ENCODE measurements at places on chromosomes 4 and X.

DNA sequence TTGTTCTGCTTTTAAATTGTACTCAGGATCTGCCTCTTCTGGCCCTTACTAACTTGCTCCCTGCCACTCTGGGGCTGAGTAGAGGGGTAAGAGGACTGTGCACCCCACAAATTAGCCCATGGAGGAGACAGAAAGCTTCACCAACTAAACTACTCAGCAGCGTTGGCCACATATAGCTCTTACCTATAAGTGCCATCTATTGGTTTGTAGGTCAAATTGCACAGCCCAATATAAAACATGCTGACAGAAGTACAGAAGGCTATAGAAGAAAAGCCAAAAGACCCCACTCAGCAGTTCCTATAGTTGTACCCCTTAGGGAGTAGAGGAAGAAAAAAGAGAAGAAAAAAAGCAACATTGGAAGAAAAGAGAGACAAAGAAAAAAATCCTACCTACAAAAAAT, 341.2 kb upstream of the FMR1 start:
- no peak for DNase-seq

GRCh38 chrX:136856551-136856950, 24.0 kb downstream of the RBMX start:
- DNase-seq, result no peak

DNA sequence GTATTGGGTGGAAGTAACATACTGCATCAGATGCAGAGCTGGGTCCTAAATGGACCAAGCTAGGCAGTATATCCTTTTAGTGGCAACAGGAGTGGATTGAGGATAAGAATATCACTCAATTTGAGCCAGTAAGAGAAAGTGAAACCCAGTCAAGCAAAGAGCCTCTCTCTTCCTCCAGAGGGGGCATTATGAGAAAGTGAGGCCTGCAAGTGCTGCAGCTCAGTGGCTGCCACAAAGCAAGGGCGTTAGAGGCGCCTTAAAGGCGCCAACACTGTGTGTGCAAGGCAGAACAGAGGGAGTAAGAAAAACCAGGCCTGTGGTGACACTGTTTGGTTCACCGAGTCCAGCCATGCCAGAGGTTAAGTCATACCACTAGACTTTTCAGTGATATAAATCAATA, 17.5 kb downstream of the STX18 start:
- no peak for DNase-seq

DNA sequence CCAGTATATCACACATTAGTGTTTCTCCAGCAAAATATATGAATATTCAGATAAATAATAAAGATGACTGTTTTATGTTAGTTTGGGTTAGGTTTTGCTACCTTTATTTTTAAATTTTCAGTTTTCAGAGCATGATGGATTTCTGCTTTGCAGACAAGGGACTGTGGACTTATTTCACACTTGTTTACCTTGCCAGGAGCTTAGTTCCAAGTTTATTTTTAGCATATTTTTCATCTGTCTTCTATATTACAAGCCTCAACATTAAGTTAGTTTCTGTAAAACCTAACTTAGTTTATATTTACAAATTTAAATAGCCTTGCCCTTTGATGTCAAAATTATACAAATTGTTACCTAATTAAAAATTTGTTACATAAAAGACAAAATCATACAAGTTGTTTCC, 163.4 kb downstream of the FBXW7 start:
- no peak for DNase-seq

DNA sequence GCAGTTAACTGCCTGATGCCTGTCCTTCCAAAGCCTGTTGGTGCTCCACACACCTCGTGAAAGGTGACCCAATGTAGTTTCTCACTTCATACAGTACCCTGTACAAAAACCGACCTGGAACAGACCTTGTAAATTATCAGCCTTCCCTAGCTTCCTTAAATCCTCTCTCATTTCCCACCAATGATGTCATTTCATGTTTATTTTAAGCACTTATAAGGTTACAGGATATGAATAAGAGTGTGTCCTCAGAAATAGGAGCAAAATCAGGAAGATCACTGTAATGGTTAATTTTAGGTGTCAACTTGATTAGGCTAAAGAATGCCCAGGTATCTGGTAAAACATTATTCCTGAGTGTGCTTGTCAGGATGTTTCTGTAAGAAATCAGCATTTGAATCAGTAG, 44.7 kb downstream of the TMEM150C start:
- no peak for DNase-seq

DNA sequence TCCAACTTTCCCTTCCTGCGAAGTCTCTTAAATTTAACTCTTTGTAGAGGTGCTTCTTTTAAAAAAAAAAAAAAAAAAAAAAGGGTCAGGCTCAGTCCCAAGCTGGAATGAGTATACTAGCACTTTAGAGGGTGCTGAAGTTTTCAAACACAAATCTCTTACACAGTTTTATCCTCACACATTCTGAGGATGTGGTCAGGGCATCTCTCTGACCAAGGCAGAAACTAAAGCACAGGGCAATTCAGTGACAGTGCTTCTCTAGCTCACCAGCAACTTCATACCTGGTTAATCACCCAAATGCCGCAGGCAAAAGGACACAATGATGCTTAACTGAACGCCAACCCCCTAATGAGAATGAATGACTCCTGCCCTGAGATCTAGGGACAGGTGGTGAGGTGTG, 9.8 kb upstream of the PGM2 start:
- DNase-seq, result no peak

- DNase-seq, result no peak
Measured at GRCh38 chr4:138204507-138204906, 37.6 kb downstream of the SLC7A11 start.

DNA sequence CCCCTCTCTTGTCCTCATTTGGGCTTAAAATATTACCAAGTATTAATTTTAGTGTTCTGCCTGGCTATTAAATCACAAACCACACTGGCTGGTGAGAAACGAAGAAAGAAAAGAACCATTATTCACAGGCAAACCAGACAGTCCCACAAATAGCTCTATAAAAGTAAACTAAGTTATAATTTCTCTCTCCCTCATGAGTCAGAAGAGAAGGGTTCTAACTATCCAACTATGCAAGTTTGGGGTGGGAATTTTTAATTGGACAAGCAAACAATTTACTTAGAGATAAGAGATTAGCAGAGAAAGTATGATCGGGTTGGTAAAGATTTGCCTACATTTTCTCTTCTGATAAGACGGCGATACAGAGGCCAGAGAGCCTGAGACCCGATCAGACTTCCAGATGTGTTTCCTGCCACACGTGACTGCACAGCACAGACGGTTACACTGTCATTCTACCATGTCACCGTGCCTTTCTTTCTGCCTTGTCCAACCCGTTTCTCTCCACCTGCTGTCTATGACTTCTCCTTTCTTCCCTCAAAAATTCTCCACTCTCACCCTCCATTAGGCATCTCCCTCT, 52.3 kb downstream of the MEPE start:
- no peak for DNase-seq

DNA sequence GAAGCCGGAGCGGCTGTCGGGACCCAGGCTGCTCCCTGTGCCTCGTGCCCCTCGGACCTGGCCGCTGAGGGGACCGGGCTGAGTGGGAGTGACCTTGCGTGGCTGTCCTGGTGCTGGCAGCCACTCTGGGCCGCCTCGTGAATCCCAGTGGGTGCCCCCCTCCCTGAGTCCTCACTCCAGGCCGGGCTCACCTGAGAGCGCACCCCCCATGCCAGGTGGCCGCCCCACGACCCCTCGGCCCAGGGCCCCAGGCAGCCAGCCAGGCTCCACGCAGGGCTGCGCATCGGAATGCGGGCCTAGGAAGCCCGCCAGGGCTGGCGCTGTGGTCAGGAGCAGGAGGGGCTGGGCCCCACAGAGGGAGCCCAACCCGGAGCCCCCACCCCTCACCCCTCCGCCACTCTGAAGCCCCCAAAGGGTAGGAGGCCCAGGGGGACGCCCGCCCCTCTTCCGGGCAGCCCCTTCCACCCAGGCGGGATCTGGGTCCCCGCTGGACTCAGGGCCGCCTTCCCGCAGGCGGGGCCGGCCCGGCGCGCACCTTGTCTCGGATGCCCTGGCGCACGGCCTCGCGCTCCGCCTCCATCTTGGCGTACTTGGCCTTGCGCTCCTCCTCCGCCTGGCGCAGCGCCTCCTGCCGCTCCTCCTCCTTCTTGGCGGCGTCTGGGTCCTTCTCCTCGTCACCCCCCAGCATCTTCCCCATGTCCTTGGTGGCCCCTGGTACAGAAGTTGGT, 33.9 kb downstream of the CPLX1 start:
- DNase-seq, result no peak

DNA sequence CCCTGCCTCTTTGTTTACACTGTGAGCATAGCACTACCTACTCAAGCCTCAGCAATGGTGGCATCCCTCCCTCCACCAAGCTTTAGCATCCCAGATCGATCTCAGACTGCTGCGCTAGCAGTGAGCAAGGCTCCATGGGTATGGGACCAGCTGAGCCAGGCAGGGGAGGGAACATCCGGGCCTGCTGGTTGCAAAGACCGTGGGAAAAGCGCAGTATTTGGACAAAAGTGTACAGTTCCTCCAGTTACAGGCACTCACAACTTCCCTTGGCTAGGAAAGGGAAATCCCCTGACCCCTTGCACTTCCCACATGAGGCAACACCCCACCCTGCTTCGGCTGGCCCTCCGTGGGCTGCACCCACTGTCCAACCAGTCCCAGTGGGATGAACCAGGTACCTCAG, 26.5 kb downstream of the EGF start:
- DNase-seq, result no peak

GRCh38 chrX:129638917-129639316, 15.8 kb downstream of the APLN start:
- DNase-seq, result no peak

- DNase-seq, result no peak
Measured at GRCh38 chr4:10421344-10422055, 35.7 kb downstream of the ZNF518B start.

DNA sequence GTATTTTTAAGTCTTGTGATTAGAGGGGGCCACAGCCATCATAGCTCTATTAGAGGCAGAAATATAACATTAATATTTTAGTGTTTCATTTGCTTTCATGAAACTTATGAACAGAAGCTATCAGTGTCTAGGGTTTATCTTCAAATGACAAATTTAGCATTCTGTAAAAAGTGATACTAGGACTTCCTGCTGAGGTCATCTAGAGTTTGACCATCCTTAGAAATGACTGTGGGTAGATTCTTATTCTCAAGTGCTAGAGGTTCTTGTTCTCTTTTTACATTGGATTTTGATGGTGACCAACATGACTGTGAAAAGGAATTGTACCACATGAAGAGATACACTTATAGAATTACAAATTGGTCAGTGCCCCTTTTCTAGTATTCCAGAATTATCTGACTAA, 568.6 kb downstream of the RPA4 start:
- DNase-seq, result no peak

DNA sequence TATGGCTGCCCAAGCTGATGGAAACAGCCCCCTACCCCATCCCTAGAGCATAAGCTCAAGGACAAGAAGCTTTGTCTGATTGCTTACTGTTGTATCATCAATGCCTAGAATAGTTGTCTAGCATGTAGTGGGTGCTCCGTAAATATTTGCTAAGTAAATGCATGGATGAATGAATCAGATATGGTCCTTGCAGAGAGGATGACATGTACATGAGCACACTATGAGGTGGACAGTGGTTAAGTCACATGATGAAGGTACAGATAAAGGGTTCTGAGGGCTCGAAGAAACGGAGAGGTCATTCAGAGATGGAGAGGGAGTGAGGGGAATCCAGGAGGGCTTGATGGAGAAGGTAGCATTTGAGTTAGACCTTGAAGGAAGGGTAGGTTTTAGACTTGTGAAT, 214.2 kb downstream of the RBMX2 start:
- DNase-seq, result no peak

DNA sequence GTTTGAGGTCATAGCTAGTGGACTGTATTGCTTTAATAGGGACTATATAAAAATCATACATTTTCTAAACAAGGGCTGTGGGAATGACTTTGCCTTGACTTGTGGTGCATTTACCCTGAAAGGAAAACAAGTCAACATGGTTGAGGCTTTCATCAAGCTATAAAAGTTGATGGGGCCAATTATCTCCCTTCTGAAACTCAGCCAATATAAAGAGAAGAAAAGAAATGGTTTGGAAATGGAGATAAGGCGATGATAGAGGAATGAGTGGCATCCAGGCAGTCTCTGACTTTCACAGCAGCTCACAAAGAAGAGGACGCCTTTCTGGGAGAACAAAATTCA, 118.7 kb downstream of the SMARCA1 start:
- no peak for DNase-seq

- DNase-seq, result no peak
Measured at GRCh38 chr4:147948336-147948735, 216.4 kb downstream of the ARHGAP10 start.

- DNase-seq, result no peak
Measured at GRCh38 chrX:110318664-110318968, 731 bp upstream of the AMMECR1 start.

DNA sequence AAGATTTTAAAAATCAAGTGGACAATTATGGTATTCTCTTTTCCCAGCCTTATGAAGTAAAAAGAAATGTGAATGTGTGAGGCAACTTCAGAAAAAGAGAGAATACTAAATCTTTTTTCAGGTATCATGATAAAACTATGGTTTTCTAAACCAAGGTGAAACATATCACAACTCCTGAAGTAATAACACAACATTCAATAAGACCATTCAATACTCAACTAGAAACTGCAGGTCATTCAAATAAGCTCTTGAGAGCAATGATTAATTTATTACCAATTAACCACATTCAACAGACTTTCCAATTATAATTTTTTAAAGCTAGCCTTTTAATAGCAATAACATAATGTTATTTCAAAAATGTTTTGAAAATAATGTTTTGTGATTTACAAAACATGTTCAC, 35.8 kb downstream of the SLC10A7 start:
- DNase-seq, result no peak

DNA sequence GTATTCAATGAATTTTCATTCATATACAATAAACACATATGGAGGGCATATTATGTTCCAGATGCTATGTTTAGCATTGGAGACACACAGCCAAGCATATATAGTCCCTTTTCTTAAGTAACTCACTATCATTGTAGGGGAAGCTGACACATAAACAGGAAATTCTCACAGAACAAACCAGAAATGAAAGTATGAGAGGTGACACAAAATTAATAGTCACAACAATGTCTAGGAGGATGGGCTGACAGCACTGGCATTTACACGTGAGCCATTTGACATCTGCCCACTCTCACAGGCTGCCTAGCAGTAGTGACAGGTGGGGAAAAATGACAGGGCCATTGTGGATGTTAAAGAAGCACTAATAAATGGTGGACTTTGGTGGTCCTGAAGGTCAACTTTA, 2.6 kb upstream of the CNOT6L start:
- no peak for DNase-seq

- peak; percentile 58 for DNase-seq
Measured at GRCh38 chrX:151151665-151152267, 24.6 kb upstream of the GPR50 start.

DNA sequence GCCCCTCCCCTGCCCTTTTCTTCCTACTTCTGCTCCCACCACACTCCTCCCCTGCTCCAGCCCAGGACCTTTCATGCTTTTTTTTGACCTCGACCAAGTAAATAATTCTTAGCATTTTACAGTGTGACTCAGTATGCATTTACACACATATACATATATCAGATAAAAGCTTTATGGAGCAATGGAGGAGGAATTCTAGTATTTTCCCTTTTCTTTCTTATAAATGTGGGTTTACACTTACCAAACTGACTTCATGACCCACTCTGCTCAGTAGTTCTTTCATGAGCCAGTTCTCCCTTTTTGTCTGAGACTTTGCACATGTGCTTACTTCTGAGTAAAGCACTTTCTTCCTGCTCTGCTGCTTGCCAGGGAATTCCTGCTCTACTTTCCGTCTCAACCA, 111.8 kb upstream of the H2AZ1 start:
- no peak for DNase-seq

- no peak for DNase-seq
Measured at GRCh38 chr4:95181243-95181995, 367.4 kb downstream of the UNC5C start.
